BE2C (cell line): ENCODE measurements at places on chromosomes 11 and 22.

GRCh38 chr22:26447584-26448329 lies 18.7 kb downstream of the ASPHD2 start:
- DNase-seq, result no peak

DNA sequence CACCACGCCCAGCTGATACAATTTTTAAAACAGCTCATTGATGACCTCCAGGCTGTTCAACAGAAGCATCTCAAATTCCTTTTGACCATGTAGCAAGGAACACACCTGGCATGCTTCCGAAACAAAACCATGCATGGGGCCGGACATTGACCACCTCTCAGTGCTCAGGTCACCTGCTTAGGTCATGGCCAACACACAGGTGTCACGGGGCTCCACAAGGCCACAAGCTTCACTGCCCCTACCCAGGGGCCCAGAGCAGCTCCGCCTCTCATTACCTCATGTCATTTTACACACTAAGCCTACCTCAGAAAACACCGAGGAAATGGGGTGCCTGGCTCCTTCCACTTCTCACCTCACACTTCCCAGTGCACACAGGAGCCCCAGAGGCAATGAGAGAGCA lies 26.6 kb downstream of the YPEL1 start:
- DNase-seq, result no peak

- DNase-seq, result no peak
These were observed 29.5 kb downstream of the KCNQ1 start for GRCh38 chr11:2474059-2474901.

- DNase-seq, result peak; percentile 52
These were observed 15.5 kb upstream of the RAPSN start for GRCh38 chr11:47464483-47464882.

- DNase-seq, result no peak
These were observed 120.8 kb upstream of the ARHGAP20 start for GRCh38 chr11:110833033-110833484.

- DNase-seq, result no peak
These were observed 704.0 kb downstream of the KCNA4 start for GRCh38 chr11:29312812-29313211.

GRCh38 chr11:112241486-112241885 lies 15.3 kb downstream of the PTS start:
- no peak for DNase-seq

GRCh38 chr11:79100093-79100910 lies 340.5 kb downstream of the TENM4 start:
- peak; percentile 66 for DNase-seq

- DNase-seq, result no peak
These were observed 290.5 kb upstream of the SORL1-AS1 start for GRCh38 chr11:121743285-121743684.

DNA sequence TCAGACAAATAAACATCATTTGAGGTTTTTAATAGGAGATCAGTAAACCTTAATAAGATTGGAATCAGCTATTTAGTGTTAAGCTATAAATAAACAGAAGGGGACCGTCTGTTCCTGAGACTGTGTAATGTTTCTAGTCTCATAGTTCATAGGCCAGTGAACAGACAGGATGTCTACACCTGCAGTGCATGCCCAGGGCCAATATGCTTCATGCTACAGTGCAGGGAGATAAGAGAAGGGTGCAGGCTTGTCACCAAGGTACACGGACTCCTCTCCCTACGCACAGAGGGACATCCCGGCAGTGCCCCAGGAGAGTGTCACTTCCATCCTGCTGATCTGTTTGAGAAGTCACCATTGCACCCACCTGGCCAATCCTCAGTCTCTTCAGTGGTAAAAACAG lies 148.6 kb downstream of the OPCML start:
- DNase-seq, result no peak

GRCh38 chr11:119026970-119027369 lies 3.7 kb downstream of the SLC37A4 start:
- no peak for DNase-seq

DNA sequence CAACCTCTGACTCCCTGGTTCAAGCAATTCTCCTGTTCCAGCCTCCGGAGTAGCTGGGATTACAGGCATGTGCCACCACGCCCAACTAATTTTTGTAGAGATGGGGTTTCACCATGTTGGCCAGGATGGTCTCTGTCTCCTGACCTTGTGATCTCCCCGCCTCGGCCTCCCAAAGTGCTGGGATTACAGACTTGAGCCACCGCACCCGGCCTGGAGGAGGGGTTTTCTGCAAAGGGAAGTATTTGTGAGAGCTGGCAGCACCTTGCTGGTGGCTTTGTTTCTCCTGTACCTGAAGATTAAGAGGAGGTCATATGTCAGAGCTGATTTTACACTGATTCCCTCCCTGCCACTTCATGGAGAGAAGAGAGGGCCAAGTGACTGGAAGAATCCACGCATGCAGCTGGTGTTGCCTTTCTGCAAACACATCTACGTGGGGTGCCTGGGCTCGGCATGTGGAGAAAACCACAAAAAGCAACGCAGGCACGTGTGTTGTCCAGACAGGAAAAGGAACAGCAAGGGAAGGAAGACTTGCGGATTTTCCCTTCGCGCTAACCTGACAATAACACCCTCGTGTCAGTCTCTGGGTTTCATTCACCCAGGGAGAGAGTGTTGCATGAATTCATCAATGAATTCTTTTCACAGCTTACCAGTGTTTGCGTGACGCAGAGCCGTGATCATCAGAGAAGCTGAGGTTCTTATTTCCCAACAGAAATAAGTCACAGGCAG lies 61.9 kb downstream of the TSPAN18 start:
- DNase-seq, result no peak

GRCh38 chr11:62542111-62542745 lies 4.4 kb downstream of the AHNAK start:
- DNase-seq, result no peak

GRCh38 chr11:123581651-123582399 lies 72.6 kb downstream of the SCN3B start:
- DNase-seq, result no peak

GRCh38 chr11:31421820-31422219 lies 52.2 kb downstream of the DNAJC24 start:
- no peak for DNase-seq

GRCh38 chr11:110428956-110429730 lies 605 bp upstream of the FDX1 start:
- no peak for DNase-seq

DNA sequence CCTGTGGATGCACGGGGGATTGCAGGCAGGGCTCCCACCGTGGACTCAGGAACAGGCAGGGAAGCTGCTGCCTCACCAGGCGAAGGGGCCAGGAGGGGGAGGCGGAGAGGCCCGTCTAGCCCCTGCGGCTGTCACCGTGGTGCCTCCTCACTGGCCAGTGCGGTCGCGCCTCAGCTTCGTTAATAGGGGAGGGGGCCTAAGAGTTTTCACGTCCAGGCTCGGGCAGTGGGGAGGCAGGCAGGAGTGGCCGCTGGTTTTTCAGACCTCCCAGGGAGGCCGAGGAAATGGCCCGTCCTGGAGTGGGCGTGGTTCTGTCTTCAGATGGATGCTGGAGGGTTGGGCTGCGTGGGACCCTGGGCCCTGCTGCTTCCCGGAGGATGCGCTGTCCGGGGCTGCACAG lies 91.1 kb upstream of the B3GAT1 start:
- DNase-seq, result no peak

DNA sequence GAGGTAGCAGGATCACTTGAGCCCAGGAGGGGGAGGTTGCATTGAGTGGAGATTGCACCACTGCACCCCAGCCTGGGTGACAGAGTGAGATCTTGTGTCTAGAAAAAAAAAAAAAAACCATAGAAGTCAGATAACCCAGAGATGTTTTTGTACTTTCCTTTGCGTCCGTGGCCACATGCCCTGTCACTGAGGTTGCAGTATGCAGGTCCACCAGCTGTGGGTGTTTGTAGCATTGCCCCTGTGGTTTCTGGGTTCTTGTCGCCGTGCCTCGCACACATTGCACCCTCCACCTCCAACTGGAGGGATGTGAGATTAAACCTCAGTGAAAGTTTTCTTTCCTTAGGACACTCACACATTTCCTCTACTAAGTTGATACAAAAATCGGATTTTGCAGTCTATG lies 70.3 kb downstream of the TNRC6B start:
- no peak for DNase-seq

DNA sequence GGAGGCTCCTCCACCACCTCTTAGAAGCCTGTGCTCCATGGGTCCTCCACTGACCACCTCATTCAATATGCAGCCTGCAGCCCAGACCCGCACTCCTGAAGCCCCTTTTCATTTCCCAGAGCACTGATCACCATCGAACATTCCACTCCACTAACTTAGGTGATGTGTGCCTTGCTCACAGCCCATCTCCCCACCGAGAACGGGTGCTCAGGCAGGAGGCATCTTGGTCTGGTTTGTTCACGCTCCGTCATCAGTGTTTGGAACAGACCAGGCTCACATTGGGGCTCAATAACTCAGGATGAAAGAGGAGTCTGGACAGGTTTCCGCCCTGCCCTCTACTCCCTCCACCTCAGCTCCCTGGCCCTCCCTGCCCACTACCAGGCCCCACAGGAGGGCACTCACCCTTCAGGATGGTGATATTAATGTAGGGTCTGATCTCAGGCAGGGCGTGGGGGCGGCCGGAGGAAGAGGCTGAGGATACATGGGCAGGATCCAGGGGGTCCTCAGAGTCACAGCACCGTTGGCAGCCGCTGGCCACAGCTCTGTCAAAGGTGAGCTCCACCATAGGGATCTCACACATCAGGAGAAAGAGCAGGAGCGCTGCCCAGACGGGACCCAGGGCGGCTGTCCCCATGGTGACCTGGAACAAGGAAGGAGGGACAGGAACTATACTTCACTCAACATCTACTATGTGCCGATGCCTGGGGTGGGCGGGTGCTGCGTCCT lies 3.1 kb downstream of the C1QTNF6 start:
- DNase-seq, result no peak

- no peak for DNase-seq
These were observed 77.0 kb downstream of the CD44 start for GRCh38 chr11:35215945-35216344.

GRCh38 chr11:12841946-12842630 lies 167.0 kb upstream of the RASSF10 start:
- DNase-seq, result no peak

GRCh38 chr22:42682113-42682851 lies 33.1 kb upstream of the CYB5R3 start:
- no peak for DNase-seq

DNA sequence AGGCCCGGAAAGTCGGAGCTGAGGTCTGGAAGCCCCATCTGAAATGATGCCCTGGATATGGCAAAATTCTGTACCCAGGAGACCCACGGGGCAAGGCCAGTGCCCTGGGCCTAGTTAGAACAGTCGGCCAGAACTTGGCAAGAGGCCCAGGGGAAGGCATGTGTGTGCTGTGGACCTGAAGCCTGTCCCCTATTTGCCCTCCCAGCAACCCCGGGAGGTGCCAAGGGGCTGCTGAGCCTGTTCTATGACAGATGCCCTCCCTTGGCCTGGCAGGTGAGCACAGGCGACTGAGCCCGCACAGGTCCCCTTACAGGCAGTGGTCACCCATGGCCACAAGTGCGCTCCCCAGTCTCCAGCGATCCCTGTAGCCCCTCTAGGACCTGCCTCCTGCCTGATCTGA lies 51.7 kb downstream of the NAT10 start:
- DNase-seq, result peak; percentile 37

GRCh38 chr22:30225220-30225927 lies 21.2 kb downstream of the LIF start:
- no peak for DNase-seq

GRCh38 chr11:134215836-134216235 lies 7.9 kb downstream of the NCAPD3 start:
- no peak for DNase-seq

DNA sequence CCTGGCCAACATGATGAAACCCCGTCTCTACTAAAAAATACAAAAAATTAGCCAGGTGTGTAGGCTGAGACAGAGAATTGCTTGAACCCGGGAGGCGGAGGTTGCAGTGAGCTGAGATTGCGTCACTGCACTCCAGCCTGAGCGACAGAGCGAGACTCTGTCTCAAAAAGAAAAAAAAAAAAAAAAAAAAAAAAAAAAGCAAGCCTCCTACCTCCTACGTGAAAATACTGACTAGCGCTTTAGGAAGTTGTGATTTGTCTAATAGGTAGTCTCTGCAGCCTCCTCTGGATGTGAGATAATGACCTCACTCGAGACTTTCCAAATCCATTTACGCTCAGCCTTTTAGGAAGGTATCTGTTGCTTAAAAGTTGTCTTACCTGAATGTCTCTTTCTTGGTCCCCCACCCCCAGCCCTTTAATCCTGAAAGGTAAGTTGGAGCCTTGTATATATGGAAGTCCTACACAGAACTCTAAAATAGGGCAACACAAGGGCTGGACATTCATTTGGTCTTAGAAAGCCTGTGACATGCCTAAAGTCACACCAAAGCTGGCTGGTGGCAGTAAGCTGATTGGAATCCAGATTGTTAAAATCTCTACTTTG lies 5.5 kb downstream of the SEPTIN3 start:
- DNase-seq, result no peak

GRCh38 chr11:106286881-106287504 lies 209.5 kb downstream of the AASDHPPT start:
- no peak for DNase-seq

DNA sequence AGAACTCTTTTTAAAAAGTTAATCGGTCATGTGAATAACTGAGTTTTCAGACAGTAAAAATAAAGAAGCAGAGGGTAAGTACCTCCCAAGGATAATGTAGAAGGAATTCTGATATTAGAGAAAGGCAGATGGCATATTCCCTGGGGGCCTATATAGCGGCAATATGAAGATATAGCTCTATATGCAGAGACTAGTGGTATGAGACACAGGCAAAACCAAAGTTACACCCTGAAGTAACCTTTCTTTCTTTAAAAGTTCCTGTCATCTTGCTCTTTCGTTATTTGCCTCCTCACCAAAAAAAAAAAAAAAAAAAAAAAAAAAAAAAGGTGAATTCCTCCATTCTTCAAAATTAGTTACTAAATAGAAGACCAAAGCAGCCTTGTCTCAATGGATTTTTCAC lies 76.2 kb upstream of the ARHGAP32 start:
- no peak for DNase-seq

GRCh38 chr11:122695076-122695615 lies 39.6 kb downstream of the UBASH3B start:
- DNase-seq, result no peak

- no peak for DNase-seq
These were observed 429.0 kb downstream of the SOX6 start for GRCh38 chr11:15927196-15927863.

DNA sequence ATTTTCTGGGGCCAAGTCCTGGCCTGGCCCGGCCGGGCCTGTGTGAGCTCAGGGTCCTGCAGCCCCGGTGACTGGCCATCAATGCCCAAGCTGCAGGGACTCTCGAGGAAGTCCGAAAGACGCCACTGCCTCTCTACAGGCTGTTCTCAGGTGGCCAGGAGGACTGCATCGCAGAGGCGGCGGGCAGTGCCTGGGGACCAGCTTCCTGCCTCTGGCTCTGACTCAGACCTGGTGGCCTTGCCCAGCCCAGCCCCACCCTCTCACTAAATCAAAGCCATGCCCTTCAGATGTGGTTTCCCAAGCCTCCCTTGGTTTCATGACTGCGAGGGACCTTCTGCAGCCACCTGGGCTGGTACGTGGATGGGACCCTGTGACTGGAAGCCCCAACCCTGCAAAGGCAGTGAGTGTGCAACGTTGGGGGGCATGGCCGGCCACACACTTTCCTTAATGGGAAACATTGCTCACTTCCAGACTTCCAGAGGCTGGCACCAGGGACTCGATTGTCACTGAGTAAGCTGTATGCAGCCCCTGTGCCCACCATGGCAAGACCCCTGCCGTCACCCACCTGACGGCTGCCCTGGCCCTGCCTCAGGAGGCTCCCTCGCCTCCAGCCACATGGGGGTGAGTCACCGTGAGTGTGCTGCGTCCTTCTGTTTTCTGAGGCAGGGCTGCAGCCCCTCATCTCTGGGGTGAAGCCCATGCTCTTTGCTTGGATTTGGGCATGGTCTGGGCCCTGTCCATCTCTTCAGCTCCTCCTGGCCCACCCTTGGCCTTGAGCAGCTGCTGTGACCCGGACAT lies 6.0 kb upstream of the FGF3 start:
- no peak for DNase-seq
